ENCODE measurements at places on chromosomes 16 and 17.

- DNase-seq: no peak
These were observed 16.5 kb downstream of the PITPNM3 start for GRCh38 chr17:6539871-6540270.

- DNase-seq: no peak
These were observed 50.6 kb downstream of the RMI2 start for GRCh38 chr16:11395949-11396240.

- no peak for DNase-seq
These were observed 13.4 kb upstream of the KATNB1 start for GRCh38 chr16:57722210-57722499.

- DNase-seq: no peak
These were observed 38.5 kb upstream of the MYOCD start for GRCh38 chr17:12627177-12627629.

DNA sequence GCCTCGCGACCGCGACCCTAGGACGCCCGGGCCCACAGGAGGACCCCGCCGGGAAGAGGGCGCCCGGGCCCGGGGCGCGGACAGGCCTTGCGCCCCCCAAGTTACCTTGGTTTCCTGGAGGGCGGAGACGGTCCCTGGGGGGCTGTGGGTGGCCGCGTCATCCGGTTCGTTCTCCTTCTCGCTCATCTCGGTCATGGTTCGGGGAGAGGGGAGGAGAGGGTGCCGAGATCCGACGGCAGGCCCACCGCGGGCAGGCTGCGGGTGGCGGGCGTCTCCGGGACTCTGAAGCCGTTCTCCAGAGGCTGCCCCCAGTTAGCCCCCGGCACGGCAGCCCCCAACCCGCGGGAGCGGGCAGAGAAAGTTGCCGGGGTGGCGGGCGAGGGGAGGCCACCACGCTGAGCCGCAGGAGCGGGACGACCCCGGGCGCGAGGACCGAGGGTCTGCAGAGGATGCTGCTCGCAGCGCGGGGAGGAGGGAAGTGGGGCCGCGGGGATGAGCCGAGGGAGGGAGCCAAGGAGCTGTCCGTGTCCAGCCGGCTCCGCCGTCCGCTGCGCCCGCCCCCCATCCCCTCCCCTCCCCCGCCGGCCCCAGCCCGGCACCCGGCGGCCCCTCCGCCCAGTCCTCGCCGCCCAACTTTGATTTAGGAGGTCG is at the start of gene STAC2:
TSS of gene STAC2 (minus strand) at position 638 of the 651 bp plus-strand sequence. CDS start at position 195, 443 bp downstream.
- no peak for DNase-seq

DNA sequence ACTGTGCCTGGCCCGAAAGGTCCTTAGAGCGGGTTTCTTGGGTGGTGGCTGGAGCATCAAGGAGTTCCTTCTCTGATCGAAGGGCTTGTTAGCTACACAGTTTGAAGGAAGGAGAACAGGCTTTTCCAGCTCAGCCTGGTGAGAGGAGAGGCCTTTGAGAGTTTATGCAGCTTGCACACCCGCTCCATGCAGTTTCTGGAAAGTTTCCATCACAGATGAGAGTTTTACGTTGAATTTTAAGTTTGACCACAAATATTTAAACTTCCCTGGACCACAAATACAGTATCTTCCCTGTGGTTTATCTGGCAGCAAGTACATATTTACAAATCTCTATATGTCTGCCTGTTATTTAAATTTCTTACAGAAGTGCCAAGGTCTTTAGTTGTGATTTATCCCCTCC is 56.8 kb downstream of the HIC1 start:
- DNase-seq: no peak

- no peak for DNase-seq
These were observed 45.9 kb downstream of the SLC6A2 start for GRCh38 chr16:55701442-55702319.

GRCh38 chr17:10067446-10068143 is 130.8 kb downstream of the GAS7 start:
- DNase-seq: no peak

- DNase-seq: no peak
These were observed 12.8 kb downstream of the ZNF174 start for GRCh38 chr16:3413730-3414379.

GRCh38 chr17:74390680-74391653 is 23.7 kb downstream of the GPR142 start:
- no peak for DNase-seq

- no peak for DNase-seq
These were observed 754 bp upstream of the NOXO1 start for GRCh38 chr16:1982013-1982433.

- DNase-seq: no peak
These were observed 46.3 kb downstream of the CYB5D2 start for GRCh38 chr17:4189280-4189679.

DNA sequence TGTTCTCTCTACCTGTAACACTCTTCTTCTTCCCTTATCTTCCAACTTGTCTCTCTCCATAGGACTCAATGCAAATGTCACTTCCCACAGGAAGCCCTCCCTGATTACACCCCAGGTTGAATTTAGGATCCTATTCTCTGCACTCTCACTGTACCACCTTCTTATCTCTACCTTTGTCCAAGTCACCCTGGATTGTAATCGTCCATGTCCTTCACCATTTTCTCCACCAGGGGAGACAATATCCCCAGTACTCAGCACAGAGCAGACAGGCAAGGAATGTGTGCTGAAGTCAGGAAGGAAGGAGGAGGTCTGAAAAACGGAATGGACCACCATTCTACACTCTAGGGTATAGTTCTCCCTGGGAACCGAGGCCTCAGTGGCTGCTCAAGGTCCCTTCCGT is 14.2 kb downstream of the C16orf82 start:
- no peak for DNase-seq

- DNase-seq: no peak
These were observed 9.8 kb upstream of the GSE1 start for GRCh38 chr16:85603203-85603755.

DNA sequence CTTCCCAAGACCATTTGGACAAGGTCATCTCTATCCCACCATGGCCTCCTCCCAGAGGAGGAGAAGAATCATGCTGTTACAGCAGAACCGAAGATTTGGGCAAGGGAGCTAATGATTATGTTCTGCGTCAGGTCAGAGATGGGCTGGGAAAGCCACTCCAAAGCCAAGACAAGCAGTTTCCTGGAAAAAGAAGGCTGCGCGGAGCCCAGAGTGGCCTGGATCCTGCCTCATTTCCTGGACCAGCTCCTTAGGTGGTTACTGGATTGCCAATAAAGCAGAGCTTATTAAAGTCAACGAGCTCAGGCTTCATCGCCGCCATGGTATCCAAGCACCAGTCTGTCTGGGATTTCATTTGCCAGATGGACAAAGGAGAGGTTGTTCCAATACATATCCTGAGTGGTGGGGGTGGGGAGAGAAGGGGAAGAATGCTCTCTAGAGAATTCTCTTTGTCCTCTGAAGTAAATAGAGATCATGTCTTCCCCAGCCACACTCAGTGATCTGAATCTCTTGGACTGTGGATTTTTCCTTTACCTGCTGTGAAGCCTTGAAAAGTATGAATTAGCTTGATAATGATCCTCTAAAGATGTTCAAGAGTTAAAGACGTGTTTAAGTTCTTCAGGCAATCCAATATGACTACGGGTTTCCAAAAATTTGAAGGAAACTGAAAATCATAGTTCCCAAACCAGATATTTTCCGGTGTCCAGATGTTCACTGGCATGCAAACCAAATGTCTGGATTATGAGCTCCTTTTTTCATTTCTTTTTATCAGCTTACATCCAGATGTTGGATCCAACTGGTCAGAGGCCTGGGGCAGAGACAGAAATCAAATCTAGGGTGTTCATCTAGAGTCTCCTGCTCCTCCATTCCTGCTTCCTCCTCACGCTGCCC is 17.7 kb downstream of the PRAC1 start:
- no peak for DNase-seq

- DNase-seq: no peak
These were observed 62.0 kb downstream of the GAS7 start for GRCh38 chr17:10136258-10136981.

DNA sequence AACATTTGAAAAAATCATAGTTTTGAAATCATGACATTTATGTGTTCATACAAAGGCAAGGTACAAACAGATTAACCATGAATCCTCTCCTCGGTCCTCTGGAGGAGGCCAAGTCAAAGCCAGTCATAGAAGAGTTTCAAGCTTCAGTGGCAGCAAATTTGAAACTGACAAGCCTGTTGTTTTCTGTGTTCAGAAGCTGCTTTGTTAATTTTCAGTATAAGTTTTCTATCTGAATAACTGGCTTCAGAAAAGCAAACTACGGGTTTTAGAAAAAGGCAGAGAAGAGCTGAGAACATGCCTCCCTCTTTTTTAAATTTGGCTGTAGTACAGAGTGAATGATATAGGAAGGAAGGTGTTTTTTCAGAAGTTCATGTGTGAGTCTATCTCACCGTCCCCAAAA is 79.6 kb upstream of the CLEC18B start:
- DNase-seq: no peak

DNA sequence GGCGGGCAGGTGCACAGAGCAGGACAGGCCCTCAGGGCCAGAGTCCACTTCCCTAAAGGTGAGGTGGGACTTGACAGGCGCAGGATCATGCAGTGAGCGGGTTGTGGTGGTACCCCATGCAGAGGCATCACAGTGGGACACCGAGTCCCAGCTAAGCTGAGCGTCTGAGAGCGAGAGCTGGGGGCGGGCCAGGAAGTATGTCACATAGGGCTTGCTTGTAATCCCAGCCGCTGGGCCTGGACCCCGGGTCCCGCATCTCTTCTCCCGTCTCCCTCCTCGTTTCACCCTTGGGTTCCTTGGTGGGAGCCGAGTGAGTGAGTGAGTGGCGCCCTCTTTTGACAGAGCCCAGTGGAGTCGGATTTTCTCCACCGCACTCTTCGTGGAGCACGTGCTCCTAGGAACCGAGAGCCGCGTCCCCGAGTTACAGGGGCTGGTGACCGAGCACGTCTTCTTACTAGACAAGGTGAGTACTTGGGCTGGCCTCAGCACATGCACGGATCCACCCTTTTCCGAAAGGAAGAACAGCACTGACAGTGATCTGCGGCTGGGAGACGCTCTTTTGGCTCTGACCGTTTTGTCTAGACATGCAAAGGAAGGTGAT is 50.8 kb upstream of the ENDOV start:
- DNase-seq: no peak

DNA sequence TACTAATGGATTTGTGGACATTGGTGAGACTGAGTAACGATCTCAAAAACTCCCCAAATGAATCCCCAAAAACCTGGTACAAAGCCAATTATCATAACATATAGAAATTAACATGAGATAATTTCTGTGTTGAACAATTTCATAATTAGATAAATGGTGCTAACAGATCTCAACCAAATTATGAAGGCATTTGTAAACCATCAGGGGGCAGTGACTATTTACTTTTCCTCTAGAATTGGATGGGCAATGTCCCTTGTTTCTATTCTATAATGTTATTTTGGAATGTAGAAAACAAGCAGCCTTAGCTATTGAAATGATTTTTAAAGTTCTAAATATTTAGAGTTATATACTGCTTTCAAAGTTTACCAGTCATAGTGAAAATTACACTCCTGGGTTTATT is 57.8 kb downstream of the MYH10 start:
- no peak for DNase-seq

- no peak for DNase-seq
These were observed 2.6 kb downstream of the ENO3 start for GRCh38 chr17:4953451-4953961.

GRCh38 chr16:565419-566330 is 1.1 kb upstream of the NHLRC4 start:
- DNase-seq: no peak

DNA sequence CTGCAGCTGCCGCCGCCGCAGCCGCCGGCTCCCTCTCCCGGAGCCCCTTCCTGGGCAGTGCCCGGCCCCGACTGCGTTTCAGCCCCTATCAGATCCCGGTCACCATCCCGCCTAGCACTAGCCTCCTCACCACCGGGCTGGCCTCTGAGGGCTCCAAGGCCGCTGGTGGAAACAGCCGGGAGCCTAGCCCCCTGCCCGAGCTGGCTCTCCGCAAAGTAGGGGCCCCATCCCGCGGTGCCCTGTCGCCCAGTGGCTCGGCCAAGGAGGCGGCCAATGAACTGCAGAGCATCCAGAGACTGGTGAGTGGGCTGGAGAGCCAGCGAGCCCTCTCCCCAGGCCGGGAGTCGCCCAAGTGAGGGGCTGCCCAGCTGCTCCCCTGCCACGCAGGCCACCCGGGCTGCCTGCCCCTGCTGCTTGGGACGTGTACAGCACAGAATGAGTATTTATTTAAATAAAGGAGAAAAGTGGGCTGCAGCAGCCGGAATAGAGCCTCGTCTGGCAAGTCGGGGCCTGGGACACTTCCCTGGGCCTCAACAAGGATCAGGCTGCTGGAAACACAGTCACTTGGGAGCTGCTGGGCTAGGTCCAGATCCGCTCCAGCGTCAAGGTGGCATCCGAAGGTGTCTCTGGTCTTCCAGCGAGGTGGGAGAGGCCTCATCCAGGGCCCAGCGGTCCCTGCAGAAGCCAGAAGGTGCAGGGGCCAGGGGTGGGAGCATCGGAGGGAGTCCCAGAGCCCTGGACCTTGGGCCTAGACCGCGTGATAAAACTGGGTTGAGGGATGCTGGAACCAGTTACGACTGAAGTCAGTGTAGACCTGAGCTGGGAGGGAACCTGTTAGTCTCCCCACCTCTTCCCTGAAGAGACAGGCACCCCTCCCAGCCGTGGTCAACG is 8.8 kb downstream of the TBX2 start:
- DNase-seq: no peak

DNA sequence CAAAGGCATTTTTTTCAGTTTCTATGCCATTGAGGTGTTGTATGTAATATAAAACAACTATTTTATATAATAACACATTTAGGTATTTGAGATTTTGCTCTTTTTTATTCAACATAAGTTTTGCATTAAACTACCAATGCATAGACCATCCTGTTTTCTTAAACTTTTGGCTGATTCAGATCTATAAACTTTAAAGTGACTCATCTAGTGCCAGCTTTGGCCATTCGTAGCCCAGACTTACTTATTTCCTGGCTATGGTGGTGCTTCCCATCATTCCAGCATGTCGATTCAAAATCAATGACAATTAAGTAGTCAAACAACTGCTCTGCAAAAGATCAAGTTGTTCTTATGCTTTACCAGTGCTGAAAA is 3.1 kb downstream of the ERI2 start:
- DNase-seq: no peak
